ENCODE measurements at places on chromosomes 13 and 19. TPM values are rescaled to one million over a fixed set of nuclear protein-coding genes. Genes with fewer than 3 reads are reported as not detected.

NLRP11 gene
- not detected for total RNA-seq

EFNB2 gene
- 29.1 TPM for total RNA-seq

ZNF460 gene
- 76.3 TPM for total RNA-seq

PCDH8 gene
- total RNA-seq = not detected

MEX3D gene
- total RNA-seq = 21.4 TPM

LILRB4 gene
- total RNA-seq = 6.7 TPM

FAM216B gene
- total RNA-seq = not detected

PNMA8A gene
- not detected for total RNA-seq

All from esophagus squamous epithelium (tissue), 5 donors.